ENCODE measurements at places on chromosomes 4 and X.

GRCh38 chr4:6971536-6972374 is 62.1 kb downstream of the TBC1D14 start:
- DNase-seq, result no peak

GRCh38 chrX:23911126-23911835 is 3.5 kb downstream of the CXorf58 start:
- no peak for DNase-seq

DNA sequence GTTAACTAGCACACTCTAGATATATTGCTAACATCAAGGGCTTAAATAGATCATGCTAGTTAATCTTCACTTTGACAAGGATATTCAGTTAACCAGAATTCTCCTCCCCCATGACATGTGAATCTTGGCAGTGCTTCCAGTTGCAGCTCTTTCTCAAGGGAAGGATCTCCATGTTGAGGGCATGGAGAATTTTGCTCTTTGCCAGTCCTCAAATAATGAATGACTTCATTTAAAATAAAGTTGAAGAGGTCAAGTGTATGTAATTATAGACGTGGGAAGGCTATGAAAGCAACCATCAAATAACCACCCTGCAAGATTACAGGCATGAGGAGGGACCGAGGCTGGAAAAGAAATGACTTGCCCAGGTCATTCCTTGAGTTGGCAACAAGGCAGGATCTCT is 87.3 kb upstream of the CPEB2 start:
- DNase-seq, result no peak

- DNase-seq, result no peak
Measured at GRCh38 chr4:35525192-35525978, 718.9 kb downstream of the ARAP2 start.

- no peak for DNase-seq
Measured at GRCh38 chr4:129490516-129490915, 394.6 kb downstream of the C4orf33 start.

DNA sequence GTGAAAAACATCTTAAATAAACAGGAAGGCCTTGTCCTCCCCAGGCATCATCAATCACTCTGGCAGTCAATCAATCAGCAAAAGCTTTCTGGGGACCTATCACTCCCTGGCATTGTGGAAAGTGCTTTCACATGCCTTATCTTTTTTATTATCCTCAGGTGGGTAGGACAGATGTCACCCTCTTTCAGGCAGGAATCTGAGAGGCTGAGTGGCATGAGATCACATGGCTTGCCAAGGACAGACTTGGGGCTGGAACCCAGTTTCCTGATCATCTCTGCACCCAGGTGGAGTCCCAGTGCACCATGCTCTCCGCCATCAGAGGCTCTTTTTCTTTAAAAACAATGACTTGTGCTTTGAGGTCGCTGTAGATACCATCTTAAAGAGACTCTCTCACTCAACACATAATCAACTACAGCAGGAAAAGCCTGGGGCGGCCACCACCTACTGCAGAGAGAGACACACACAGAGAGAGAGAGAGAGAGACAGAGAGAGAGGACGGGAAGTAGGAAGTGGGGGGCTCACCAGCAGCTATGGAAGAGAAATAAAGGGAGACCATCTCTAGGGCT is 282.7 kb downstream of the PTTG2 start:
- no peak for DNase-seq

- no peak for DNase-seq
Measured at GRCh38 chr4:68401231-68401630, 46.0 kb upstream of the TMPRSS11E start.

DNA sequence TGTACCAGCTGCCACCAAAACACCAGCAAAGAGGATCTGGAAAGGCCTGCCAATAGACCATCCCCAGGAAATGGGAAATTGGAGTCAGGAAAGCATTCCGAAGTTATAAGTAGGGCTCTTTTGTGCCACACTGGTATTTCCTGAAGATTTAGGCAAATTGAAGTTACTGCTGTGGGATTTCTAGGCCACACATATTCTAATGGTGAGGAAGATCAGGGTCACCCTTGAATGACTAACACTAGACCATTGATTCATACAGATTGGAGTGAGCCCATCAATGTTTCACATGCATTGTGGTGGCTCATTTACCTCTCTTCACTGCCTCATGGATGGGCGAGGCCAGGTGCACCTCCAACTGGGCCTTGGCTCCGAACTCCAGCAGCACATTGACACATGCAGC is 22.6 kb downstream of the ASB11 start:
- DNase-seq, result no peak

- no peak for DNase-seq
Measured at GRCh38 chr4:789571-790465, 36.1 kb downstream of the CPLX1 start.

DNA sequence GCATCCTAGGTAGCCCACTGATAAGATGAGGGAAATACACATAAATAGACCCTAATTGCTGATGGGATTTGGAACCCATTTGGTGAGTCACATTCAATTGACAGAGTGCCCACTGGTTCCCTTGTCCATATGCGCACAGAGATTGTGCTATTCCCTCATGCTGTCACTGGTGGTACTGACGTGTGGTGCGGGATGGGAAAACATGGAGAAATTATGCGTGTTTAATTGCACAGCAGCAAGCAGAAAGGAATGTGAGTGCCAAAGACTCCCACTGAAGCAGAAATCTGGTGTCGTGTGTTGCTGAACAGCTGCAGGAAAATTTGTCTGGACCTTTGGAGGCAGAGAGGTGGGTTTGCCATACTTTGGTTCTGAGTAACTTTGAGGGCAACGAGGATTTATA is 92.2 kb downstream of the NHSL2 start:
- DNase-seq, result no peak

DNA sequence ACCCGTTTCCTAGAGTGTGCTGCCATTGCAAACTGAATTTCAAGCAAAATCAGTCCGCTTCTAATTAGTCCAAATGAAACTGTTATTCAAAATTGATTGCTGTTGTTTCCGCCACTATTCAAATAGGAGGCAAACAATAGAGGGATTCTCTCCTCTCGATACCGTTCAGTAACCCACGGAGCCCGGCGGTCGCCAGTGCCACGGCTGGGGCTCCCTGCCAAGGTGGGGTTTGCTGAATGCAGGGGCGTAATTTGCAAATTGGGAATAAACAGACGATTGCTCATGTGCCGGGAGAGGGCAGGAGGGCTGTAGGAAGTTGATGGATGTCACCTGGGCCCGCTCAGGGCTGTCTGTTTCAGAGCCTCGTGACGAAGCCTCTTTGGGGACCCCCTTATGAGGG is 8.8 kb downstream of the ADRA2C start:
- DNase-seq, result no peak
